ENCODE measurements at places on chromosomes 3 and 15. TPM values are rescaled to one million over a fixed set of nuclear protein-coding genes. Genes with fewer than 3 reads are reported as not detected.

DNA sequence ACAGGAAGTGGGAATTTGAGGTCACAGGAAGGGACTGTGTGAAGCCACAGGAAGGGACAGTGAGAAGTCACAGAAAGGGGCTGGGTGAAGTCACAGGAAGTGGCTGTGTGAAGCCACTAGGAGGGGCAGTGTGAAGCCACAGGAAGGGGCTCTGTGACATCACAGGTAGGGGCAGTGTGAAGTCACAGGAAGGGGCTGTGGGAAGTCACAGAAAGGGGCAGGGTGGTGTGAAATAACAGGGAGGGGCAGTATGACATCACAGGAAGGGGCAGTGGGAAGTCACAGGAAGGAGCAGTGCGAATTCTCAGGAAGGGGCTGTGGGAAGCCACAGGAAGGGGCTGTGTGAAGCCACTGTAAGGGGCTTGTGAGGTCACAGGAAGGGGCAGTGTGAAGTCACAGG is 35.8 kb downstream of the GASK1A start:
- no peak for DNase-seq

GRCh38 chr3:55619046-55619808 is 132.1 kb upstream of the WNT5A start:
- no peak for DNase-seq

Gene MORC1
- not detected for polyA plus RNA-seq

- no peak for DNase-seq
These were observed 1.8 kb downstream of the PLXNB1 start for GRCh38 chr3:48428088-48428571.

GRCh38 chr15:92725171-92725570 is 69.6 kb upstream of the FAM174B start:
- DNase-seq, result no peak

Gene ADGRG7
- not detected for polyA plus RNA-seq

GRCh38 chr15:90000186-90001001 is 730 bp upstream of the ZNF710 start:
- peak; percentile 13 for DNase-seq

Gene CSNK1G1
- polyA plus RNA-seq, result 7.7 TPM

DNA sequence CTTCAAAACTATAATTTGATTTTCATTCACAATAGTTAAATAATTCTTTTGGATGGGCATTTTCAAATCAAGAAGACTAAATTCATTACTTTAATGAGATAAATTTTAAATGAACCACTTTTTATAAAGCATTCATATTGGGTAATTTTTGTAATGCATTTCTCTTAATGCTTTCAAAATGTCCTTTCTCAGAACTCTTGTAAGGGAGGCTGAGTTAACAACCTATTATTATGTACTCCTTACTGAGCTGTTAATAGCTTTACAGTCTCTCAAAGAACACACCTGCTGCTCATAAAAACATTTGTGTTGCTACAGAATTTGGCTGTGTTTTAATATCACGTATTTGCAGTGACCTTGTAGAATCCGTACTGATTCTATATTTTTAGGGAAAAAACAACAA is 334.0 kb upstream of the ARL6 start:
- DNase-seq, result no peak

Gene ARNT2
- polyA plus RNA-seq, result not detected

Gene HHLA2
- 0.13 TPM for polyA plus RNA-seq

Gene FAM227B
- 0.72 TPM for polyA plus RNA-seq

Gene CCDC39
- polyA plus RNA-seq, result not detected

- peak; percentile 21 for DNase-seq
These were observed 170.0 kb downstream of the NR2F2 start for GRCh38 chr15:96500508-96500907.

GRCh38 chr3:142577696-142578328 is 721 bp downstream of the ATR start:
- peak; percentile 3 for DNase-seq

DNA sequence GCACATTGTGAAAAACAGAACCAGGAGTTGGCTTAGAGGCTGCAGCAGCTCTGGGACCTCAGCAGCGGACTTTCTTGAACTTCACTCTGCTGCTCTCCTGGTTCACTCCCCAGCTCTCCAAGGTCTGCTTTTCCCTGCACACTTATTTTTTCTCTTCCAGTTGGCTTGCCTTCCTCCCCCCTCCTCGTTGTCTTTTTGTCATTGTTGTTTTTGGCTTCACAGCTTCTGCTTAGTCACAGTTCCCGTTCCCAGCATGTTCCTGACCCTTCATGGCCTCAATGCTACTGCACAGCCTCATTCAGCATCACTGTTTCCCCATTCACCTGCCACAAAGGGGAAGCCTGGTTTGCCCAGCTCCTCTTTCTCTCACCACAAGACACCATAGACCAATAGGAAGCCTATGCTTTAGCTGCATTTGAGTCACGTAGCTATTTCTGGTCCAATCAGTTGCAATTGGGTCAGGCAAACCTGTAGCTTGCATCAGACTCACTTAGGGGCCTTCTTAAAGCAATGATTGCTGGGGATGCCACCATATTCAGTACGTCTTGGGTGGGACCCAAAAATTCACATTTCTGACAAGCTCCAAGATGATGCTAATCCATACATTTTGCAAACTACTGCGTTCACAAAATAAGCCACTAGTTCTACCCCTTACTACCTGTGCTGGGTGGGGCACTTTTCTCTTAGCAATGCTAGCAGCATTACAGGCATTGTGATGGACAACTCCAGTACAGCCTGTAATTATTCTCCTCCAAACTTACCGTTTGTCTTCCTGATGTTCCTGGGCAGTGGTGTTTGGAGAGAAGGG is 7.8 kb upstream of the SUMF1 start:
- DNase-seq, result peak; percentile 95

- DNase-seq, result no peak
These were observed 9.9 kb downstream of the IL17RD start for GRCh38 chr3:57155310-57155643.

GRCh38 chr3:14909250-14909649 is 38.1 kb upstream of the NR2C2 start:
- DNase-seq, result no peak

DNA sequence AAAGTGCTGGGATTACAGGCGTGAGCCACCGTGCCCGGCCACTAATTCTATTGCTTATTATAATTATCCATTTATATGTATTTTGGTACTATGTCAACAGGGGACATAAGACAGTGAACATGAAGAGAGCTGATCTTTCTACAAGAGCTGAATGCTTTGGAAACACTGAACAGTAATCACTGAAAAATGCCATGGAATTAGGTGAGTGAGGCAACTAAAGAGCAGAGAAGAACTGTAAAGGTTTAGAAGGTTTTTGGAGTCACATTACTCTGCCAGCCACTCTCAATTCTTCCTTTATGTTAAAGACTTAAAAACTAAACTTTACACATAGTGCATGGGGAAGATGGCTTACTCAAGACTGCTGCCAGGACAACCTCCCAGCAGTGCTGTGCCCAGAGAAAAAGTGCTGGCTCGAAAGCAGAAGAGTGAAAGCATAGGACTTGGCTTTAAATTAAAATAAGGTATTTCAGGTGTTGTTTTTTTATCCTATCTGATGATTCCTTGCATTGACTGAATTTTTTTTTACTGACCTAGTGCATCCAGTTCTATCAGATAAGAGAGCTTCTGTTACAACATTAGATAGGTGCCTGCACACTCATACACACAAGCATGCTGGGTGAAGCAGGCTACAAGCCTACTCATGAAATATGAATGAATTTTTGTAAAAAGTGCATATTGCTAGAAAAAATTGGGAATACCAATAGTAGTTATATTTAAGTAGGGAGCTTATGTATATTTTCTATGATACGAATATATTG is 28.7 kb upstream of the CACNA2D3 start:
- no peak for DNase-seq

DNA sequence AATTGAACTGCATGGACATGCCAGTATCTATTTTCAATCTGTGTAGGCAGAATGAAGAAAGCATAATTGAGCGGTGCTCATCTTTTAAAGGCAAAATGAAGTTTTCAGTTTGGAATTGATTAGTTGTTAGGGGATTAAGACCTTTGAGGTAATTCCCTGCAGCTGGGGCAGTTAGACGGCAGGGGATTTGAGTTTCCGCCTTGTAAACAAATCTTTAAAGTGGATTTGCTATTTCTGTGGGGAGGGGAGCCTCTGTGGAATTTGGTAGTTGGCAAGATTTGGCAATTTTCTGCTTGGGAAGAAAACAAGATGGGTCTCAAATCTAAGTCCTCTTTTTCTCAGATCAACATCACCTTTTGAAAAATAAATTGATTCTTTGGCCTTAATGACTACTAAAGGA is 212.5 kb upstream of the CNTN6 start:
- DNase-seq, result no peak

Gene OR4M2
- 0.18 TPM for polyA plus RNA-seq

GRCh38 chr3:122679882-122680474 is 661 bp upstream of the PARP14 start:
- DNase-seq, result no peak

Gene PLCH1
- polyA plus RNA-seq, result not detected

DNA sequence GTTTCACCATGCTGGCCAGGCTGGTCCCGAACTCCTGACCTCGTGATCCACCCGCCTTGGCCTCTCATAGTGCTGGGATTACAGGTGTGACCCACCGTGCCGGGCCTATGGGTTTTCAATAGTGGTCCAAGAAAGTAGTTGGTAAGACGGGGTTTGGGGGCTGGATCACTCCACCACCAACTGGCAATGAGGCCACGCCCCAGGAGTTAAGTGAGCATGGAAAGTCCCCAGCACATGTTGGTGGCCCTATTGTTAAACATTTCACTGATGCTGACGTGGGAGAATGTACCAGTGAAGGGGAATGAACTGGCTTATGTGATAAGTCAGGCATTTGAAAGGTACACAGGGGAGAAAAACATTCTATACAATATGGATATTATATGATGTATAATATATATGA is 80.4 kb downstream of the CHRD start:
- DNase-seq, result no peak

- DNase-seq, result no peak
These were observed 3.6 kb upstream of the STARD5 start for GRCh38 chr15:81327516-81327915.

Gene CADPS
- not detected for polyA plus RNA-seq

DNA sequence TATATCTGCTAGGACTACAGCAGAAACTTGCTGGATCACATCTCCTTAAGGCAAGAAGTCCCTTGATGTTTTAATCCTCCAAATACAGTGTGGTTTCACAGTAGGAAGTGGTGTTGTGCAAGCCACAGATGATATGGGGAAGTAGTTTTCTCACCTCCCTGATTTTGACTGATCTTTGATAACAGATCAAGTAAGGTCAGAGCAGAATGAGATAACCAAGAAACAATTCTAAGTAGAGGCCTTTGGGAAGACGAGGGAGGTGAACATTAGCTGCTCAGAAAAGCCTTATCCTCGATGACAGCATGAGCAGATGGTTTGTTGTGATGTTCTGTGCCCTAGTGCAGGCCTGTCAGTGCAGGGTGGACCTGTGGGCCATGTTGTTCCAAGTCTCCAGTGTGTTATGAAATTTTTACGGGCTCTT is 61.3 kb downstream of the RIOX2 start:
- DNase-seq, result peak; percentile 50

GRCh38 chr3:78123058-78123457 is 1083.2 kb downstream of the ROBO2 start:
- no peak for DNase-seq

- peak; percentile 96 for DNase-seq
These were observed 1.1 kb upstream of the SPTBN5 start for GRCh38 chr15:41894791-41895463.

DNA sequence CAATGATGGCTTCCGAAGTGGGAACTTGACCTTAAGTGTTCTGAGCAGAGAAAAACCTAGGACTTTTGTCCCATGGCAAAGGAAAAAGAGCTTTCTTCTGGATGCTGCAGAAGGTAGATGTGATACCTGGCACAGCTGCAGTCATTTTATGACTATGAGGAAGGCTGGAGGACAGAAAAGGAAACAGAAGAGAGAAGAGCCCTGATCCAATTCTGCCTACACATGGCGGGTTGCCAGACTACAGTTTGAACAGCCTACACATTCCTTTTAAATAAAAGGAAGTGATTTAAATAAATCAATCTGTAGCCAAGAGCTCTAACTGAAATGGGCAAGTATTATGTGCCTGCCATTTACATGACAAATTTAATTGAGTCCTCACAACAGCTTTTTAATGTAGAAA is 43.6 kb upstream of the CHRNB4 start:
- DNase-seq, result no peak

Gene TGFBR2
- 60.3 TPM for polyA plus RNA-seq

GRCh38 chr15:65580287-65580686 is 30.6 kb downstream of the INTS14 start:
- DNase-seq, result no peak

DNA sequence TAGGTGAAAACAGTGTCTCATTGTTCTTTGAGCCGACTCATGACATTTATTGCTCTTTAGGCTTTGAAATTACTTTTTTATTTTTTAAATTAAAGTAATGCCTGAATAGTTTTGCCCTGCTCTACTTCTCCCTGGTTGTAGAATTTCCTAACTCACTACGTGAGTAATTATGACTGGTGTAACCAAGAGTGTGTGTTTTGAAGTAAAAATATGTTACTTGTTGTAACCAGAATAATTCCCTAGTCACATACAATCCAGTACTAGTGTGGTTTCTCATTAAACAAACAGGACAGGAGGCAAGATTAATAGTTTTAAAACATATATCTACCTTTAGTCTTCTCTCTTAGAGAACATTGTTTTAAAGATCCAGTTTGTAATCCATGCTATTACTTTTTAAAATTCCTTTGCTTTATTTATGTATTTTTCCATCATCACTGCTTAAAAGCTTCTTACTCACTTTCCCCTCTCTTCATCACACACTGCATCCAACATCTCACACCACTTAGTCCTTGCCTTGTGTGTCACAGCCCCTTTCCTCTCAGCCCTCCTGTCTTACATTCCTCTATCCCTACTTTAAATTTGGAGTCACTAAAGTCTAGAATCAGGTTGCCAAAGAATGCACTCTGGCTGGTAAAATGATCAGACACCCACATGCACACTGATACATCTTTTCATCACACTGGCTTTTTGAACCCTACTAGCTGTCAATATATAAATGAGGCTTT is 219.7 kb downstream of the WNT5A start:
- DNase-seq, result no peak

DNA sequence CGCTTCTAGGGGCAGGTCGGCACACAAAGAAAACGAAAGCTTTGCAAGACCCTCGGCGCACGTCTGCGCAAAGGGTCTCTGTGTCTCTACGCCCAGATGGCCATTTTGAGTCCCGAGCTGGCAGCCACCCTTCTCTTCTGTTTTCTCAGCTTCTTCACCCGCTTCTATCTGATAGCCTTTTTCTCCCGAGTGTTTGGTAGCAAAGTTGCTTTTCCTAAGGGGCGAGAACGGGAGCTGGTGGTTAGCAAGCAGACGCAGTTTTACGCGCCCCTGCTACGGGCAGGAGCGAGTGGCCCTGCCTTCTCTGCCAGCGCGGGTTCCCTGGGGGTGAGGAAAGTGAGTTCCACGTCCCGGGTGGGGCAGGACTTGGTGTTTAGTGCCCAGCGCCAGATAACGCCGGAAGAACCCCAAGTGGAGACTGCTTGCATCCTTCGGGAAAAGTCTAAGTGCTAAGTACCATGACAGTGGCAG is 2.9 kb upstream of the MKRN2 start:
- DNase-seq, result no peak

GRCh38 chr3:31132132-31132769 is 237.8 kb upstream of the GADL1 start:
- DNase-seq, result no peak

GRCh38 chr3:86737517-86737916 is 253.4 kb downstream of the VGLL3 start:
- DNase-seq, result no peak

Gene ZMYND10
- 0.12 TPM for polyA plus RNA-seq
